ENCODE measurements at places on chromosomes 2 and 18.

DNA sequence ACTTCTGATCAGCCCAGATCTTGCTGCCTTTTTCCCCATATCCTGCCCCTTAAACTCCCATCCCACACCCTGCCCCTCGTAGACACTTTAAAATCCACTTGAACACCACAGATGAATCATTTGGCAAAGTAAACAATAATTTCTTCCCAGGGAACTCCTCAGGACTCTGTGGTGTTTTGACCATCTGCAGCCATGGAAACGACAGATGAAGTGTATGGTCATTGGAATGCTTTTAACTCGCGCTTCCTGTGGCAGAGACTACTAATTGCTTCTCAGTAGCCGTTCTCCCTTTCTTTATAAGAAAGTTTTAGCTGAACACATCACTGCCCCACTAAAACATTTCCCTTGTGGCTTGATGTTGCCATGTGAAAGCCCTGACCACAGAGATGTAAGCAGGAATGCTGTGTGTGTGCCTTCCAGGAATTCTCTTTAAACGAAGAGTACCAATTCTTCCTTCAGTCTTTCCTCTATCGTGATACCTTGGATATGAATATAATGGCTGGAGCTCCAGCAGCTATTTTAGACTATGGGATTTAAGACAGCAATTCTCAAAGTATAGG lies 92.7 kb upstream of the PARD3B start:
- DNase-seq, result peak; percentile 53

GRCh38 chr2:207674266-207674774 lies 37.1 kb upstream of the CCNYL1 start:
- DNase-seq, result no peak

- no peak for DNase-seq
Observed at GRCh38 chr2:222494104-222494739, 69.9 kb downstream of the SGPP2 start.

GRCh38 chr2:9004338-9005204 lies 1.1 kb upstream of the MBOAT2 start:
- DNase-seq, result no peak
